Iris pigment epithelial cell (primary cell): ENCODE measurements at places on chromosomes 12 and 14.

- no peak for DNase-seq
Observed at GRCh38 chr12:117820216-117820907, 148.4 kb downstream of the KSR2 start.

DNA sequence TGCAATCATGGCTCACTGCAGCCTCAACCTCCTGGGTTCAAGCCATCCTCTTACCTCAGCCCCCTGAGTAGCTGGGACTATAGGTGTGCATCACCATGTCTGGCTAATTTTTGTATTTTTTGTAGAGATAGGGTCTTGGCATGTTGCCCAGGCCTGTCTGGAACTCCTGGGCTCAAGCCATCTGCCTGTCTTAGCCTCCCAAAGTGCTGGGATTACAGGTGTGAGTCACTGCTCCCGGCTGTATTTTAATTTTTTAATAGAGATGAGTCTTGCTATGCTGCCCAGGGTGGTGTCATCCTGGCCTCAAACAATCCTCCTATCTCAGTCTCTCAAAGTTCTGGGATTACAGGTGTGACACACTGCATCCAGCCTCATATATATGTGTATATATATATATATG, 31.7 kb upstream of the GPRC5A start:
- peak; percentile 53 for DNase-seq

GRCh38 chr12:67651132-67651695, 2.7 kb downstream of the DYRK2 start:
- peak; percentile 39 for DNase-seq

- DNase-seq, result peak; percentile 81
Observed at GRCh38 chr12:47190271-47190750, 110.6 kb upstream of the AMIGO2 start.

GRCh38 chr14:88168498-88169165, 154.4 kb downstream of the KCNK10 start:
- DNase-seq, result peak; percentile 24

- no peak for DNase-seq
Observed at GRCh38 chr12:4416276-4416675, 29.3 kb downstream of the FGF6 start.

GRCh38 chr12:86256163-86256562, at the start of gene MGAT4C:
TSS of gene MGAT4C (minus strand) at chr12:86256391.
- DNase-seq, result no peak

GRCh38 chr12:115149685-115150378, 465.9 kb upstream of the TBX3 start:
- DNase-seq, result peak; percentile 90

GRCh38 chr14:66330916-66331315, 155.3 kb upstream of the CCDC196 start:
- peak; percentile 2 for DNase-seq

GRCh38 chr14:79698298-79698711, 513.0 kb downstream of the DIO2 start:
- DNase-seq, result no peak

DNA sequence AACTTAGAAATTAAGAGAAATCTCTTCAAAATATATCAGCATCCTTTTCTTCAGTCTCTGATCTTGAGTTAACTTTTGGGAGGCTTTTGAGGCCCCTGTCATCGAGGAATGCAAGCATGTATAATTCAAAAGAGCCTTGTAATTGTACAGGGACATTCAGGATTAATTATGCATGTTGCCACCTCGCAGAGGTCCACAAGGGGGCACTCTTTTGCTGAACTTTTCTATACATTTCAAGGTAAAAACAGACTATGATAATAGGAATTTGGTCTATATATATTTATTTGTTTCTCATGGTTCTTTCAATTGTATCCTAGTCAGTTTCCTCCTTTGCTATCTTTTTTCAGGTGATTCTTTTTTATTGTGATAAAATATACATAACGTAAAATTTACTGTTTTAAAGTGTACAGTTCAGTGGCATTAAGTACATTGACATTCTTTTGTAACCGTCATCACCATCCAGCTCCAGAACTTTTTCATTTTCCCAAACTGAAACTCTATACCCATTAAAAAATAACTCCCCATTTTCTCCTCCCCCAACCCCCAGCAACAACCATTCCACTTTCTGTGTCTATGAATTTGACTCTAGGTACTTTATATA, 47.0 kb upstream of the SLC2A13 start:
- DNase-seq, result peak; percentile 44

DNA sequence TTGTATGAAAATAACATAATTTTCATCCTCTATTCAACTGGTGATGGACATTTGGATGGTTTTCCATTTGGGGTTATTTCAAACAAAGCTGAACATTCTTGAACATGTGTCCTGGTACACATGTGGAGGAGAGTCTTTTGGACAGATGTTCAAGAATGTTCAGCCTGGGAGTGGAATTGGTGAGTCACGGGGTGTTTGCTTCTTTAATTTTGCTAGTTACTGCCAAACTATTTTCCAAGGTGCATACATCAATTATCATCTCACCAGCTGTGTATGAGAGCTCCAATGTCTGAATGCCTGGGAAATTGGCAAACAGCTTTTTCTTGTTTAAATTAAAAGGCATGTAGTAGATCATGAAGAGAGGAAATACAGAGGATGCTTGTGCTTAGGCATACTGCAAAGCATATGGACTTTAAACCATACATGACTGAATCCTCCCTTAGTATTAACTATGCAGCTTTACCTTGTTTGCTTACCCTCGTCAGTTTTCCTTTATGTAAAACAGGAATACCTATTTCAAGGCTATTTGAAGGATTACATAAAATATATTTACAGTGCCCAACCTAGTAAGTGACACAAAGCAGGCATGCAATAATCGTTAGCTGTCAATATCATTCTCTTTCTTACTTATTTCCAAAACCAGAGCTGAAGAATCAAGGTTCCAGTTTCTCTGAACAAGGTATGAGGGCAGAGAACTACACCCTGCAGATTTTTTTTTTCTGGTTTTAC, 152.1 kb downstream of the ITPR2 start:
- peak; percentile 27 for DNase-seq

GRCh38 chr14:99731547-99732435, 47.7 kb downstream of the CYP46A1 start:
- no peak for DNase-seq

- no peak for DNase-seq
Observed at GRCh38 chr12:117646520-117646919, 285.1 kb upstream of the NOS1 start.

DNA sequence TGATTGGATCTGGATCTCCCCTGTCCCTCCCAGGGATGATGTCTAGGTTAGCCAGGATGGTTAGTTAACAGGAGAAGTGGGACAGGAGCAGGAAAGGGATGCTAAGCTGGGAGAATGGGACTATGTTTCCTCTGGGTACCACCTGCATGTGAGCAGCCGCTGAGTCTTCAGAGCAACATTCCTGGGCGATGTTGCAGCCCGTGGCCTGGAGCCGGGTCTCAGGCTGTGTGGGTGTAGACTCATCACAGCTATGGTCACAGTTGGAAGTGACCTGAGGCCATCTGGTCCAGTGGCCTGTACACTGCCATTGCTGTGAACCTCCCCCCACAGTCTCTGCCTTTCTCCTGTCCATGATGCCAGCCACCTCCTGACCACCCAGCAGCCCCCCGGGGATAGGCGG, 422.6 kb downstream of the DPF3 start:
- DNase-seq, result no peak

DNA sequence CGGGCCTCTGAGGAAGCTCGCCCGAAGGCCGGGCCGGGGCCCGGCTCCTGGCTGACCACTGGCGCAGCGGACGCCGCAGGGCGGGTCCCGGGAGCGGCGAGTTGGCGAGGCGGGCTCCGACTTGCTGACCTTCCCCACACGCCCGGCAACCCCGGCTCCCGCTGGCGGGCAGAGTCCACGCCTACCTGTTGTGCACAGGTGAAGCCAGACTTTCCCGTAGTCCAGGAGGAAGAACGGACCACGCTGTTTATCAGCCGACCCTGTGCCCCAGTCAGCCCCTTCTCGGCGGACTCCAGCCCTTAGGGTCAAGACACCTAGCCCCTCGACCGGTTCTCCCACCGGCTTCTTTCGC, 407 bp downstream of the HEATR5A start:
- peak; percentile 58 for DNase-seq

- DNase-seq, result peak; percentile 86
Observed at GRCh38 chr12:75478116-75478794, 2.3 kb upstream of the GLIPR1 start.

DNA sequence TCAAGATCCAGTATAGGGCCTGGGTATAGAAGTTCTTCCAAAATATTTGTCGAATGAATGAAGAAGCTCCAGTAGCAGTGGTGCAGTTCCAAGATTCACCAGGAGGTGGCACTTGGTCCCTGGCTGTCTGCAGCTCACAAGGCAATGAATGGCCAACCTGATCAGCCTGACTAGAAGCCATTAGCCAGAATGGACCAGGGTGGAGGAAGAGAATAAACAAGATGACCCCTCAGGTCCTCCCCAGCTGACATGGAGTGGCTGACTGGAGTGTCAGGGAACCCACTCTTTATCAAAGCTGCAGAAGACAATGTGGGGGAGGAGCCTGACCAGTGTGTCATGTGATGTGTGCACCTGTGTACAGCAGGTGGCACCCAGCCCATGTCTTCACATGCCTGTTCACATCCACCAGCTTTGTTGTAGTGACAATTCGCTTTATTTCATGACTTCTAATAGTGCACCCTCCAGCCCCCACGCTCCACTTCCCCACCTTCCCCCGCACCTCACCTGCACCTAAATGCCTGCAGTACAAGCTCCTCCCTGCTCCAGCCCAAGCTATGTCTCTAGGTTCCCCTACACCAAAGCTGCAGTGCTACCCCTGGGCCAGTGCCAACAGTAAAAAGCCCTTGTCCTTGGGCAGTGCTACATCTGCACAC, 3.0 kb downstream of the LTBP2 start:
- peak; percentile 84 for DNase-seq

- no peak for DNase-seq
Observed at GRCh38 chr12:18753481-18754123, 15.7 kb downstream of the CAPZA3 start.

GRCh38 chr12:58566599-58566998, 353.7 kb downstream of the LRIG3 start:
- DNase-seq, result peak; percentile 95

- DNase-seq, result no peak
Observed at GRCh38 chr12:22299294-22299912, 35.1 kb downstream of the ST8SIA1 start.

GRCh38 chr14:104385531-104386101, 193.9 kb upstream of the C14orf180 start:
- no peak for DNase-seq

DNA sequence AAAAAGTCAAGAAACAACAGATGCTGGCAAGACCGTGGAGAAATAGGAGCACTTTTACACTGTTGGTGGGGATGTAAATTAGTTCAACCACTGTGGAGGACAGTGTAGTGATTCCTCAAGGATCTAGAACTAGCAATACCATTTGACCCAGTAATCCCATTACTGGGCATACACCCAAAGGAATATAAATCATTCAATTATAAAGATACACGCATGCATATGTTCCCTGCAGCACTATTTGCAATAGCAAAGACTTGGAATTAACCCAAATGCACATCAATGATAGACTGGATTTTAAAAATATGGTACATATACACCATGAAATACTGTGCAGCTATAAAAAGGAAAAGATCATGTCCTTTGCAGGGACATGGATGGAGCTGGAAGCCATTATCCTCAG, 18.0 kb upstream of the CATSPERB start:
- DNase-seq, result no peak

DNA sequence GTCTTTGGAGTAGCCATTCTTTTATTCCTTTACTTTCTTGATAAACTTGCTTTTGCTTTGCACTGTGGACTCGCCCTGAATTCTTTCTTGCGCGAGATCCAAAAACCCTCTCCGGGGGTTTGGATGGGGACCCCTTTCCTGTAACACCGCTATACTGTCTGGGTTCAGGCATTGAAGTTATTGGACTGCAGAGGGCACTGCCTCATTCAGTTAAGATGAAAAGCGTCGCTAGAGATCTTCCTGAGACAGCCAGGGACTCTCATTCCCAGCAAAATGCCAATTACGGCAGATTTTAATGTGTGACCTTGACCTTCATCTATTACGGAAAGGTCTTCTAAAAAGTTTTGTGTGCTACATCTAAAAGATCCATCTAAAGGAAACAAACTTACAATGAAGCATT, 17.3 kb upstream of the RIMKLB start:
- no peak for DNase-seq

- no peak for DNase-seq
Observed at GRCh38 chr14:24279301-24280186, 8.1 kb upstream of the RABGGTA start.

DNA sequence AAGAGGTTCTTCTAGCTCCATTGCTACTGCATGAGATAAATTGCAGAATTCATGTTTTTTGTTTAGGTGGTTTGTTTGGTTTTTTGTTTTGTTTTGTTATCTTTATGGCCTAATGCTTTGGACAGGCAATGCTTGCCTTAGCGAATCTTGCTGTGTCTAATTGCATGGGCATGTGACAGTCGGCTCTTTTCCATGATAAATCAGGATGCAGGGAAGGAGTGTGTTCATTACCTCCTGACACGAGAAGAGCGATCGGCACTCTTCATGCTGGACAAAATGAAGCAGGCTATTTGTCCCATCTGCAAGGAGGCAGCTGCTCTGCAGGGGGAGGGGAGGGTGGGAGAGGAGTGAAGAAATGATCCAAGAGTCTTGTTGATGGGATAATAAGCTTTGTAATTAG, 6.5 kb downstream of the CCDC60 start:
- no peak for DNase-seq

- DNase-seq, result no peak
Observed at GRCh38 chr12:108548954-108549521, 11.9 kb downstream of the SART3 start.

GRCh38 chr14:103273745-103274615, 60.1 kb upstream of the EIF5 start:
- no peak for DNase-seq

DNA sequence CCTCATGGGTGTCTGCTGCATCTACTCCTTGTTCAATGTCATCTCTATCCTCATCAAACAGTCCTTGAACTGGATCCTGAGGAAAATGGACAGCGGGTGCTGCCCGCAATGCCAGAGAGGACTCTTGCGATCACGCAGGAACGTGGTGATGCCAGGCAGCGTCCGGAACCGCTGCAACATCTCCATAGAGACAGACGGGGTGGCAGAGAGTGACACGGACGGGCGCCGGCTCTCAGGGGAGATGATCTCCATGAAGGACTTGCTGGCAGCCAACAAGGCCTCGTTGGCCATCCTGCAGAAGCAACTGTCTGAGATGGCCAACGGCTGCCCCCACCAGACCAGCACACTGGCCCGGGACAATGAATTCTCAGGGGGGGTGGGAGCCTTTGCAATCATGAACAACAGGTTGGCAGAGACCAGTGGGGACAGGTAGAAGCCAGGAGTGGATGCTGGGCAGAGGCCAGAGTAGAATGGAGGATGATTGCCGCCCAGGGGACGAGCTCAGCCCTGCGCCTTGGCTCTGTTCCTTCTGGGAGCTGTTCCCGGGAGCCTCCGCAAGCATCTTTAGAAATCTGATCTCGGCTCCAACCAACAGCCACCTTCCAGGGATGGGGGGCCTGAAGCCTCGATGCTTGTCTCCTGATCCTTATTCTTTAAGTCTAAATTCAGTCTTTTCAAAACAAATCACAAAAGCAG, 71.6 kb upstream of the PSMC1 start:
- DNase-seq, result no peak

GRCh38 chr14:101196795-101197590, 293.5 kb upstream of the RTL1 start:
- DNase-seq, result no peak

- DNase-seq, result peak; percentile 69
Observed at GRCh38 chr14:50475460-50475859, 56.9 kb downstream of the MAP4K5 start.

GRCh38 chr12:132214891-132215290, 70.6 kb downstream of the NOC4L start:
- no peak for DNase-seq
